ENCODE measurements at places on chromosomes 7 and 10. TPM values are rescaled to one million over a fixed set of nuclear protein-coding genes. Genes with fewer than 3 reads are reported as not detected.

- DNase-seq: no peak
Measured at GRCh38 chr7:81478664-81479063, 291.2 kb downstream of the HGF start.

The GRK5 gene
- 35.9 TPM for total RNA-seq

GRCh38 chr7:20019757-20020432 is 197.3 kb downstream of the MACC1 start:
- no peak for DNase-seq

DNA sequence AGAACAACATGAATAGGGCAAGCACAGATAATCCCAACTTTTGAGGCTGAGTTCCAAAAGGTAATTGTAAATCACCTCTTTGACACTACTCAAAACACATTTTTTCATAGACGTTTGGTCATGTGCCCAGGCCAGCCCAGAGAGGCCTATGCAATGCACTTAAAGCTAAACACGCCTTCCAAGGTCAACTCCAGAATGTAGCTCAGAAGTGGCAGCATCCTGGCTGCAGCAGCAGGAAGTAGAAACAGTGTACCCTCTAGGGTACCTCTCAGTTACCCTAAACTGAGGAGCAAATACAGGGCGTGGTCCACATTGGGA is 58.7 kb downstream of the OSBPL3 start:
- DNase-seq: peak; percentile 71

DNA sequence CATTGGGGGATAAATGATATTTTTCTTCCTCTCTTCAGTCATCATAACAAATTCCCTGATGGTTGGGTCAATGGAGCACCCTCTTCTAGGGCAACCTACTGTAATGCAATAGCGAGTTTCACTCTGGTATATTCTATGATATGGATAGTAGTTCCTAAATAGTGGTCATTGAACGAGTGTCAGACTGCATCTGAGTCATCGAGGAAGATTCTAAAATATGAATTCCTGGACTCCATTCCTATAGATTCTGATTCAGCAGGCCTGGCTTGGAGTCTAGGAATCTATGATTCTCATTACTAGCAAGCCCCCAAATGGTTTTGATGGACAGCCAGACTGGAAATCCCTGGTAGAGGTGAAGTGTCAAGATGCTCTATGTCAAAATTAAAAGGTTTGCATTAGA is 254.5 kb downstream of the BUB3 start:
- no peak for DNase-seq

- no peak for DNase-seq
Measured at GRCh38 chr10:104581884-104582601, 59.0 kb upstream of the SORCS3 start.

The OR6B1 gene
- not detected for total RNA-seq

GRCh38 chr10:23412223-23412622 is 26.7 kb upstream of the OTUD1 start:
- no peak for DNase-seq

The NANOS1 gene
- total RNA-seq: 0.76 TPM

The CHST15 gene
- total RNA-seq: 72.9 TPM

- DNase-seq: no peak
Measured at GRCh38 chr10:105594296-105594695, 953.2 kb downstream of the SORCS3 start.

DNA sequence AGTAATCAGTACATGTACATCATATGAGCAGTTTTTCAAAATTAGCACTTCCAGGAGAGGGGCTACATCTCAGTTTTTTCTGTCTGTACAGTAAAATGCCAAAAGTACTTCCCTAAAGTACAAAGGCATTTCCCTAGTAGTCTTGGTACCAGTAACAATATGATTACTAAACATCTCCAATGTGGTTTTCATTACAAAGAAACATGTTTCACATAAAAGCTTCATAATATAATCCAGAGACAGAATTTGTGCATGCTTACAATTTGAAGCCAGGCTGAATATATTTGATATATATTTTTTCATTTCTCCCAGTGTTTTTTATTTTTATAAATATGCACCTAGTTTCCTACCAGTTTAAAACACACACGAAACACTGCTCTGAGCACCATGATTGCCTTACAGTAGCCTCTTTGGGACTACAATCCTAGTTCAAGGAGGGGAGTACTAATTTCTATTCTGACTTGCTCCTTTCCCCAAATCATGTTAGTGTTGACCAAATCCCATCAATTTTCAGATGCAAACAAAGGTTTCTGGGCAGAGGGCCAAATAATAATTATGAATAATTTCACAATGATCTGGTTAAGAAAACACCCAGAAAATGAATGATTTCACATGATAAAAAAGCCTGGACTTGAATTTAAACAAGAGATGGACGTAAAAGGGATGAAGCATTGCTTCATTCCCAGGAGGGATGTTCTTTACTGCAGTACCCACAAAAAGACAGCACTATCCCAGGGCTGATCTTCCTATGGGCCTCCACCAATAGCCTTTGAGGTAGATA is 201.3 kb downstream of the SLC25A13 start:
- peak; percentile 9 for DNase-seq

DNA sequence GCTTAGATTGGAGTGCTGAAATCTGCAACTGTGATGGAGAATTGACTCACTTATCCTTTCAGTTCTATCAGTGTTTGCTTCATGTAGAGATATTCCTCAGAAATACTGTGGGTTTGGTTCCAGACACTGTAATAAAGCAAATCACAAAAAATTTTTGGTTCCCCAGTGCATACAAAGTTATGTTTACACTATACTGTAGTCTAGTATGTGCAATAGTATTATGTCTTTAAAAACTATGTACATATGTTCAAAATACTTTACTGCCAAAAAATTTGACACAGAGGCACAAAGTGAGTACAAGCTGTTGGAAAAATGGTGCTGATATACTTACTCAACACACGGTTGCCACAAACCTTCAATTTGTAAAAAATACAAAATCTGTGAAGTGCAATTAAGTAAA is 112.5 kb downstream of the EPC1 start:
- DNase-seq: no peak

GRCh38 chr7:39633563-39634477 is 10.4 kb downstream of the RALA start:
- DNase-seq: no peak

- DNase-seq: no peak
Measured at GRCh38 chr7:114645451-114645850, 230.8 kb downstream of the FOXP2 start.

GRCh38 chr7:44237696-44238095 is 36.9 kb downstream of the YKT6 start:
- DNase-seq: no peak

The SGCE gene
- total RNA-seq: 85.8 TPM

The GPER1 gene
- 2.3 TPM for total RNA-seq

DNA sequence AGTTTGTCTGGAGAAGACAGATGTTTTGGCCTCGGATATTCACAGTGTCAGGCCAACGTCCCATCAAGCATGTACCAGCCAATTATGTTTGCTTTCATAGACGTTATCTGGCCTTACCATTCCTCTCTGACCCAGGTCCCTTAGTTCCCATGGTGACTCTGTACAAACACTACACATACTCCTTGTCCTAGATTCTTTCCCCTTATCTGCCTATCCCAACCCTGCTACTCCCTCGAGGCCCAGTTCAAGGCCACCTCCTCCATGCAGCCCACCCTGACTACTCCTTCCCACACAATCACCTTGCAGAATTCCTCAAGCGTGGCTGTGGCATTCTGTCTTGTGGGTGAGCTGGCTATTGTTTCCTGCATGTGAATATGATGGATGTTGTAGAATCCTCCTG is 155.2 kb downstream of the PRKAG2 start:
- DNase-seq: no peak

- no peak for DNase-seq
Measured at GRCh38 chr10:113336549-113337130, 216.2 kb upstream of the HABP2 start.

GRCh38 chr7:130009848-130010688 is 41.1 kb downstream of the ZC3HC1 start:
- no peak for DNase-seq

- no peak for DNase-seq
Measured at GRCh38 chr7:92498557-92498956, 20.8 kb upstream of the ERVW-1 start.

DNA sequence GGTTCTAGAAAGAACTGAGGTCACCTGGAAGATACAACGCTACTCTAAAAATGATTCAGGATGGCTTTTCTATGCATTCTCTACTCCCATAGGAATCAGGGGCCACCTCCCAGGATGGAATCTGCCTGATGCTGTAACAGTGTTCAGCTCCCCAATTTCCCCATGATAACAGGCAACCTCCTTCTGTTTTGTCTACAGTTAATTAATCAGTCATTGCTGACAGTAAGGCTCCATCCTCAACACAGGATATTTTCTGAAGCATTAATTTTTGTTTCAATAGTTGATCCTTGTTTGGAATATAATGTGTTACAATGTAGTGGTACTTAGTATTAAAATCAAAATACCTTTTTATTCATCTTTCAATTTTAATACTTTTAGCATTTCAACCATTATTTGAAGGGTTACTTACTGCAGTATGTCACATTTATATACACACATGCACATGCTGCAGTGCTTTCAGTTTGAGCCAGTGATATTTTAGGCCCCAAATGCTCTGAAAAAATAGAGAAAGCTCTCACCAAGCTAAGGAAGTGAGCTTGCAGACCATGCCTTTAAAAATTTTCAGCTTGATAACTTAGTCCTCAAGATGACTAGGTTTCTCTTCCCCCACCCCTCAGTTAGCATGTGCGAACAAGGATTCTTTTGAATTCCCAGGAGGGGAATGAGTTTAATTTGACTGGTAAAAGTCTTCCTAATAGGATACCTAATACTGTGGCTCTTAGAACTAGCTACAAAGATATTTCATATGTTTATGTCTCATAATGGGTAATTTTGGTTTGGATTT is 592 bp upstream of the PIK3CG start:
- DNase-seq: no peak

- no peak for DNase-seq
Measured at GRCh38 chr10:385571-386300, 250.5 kb downstream of the ZMYND11 start.

DNA sequence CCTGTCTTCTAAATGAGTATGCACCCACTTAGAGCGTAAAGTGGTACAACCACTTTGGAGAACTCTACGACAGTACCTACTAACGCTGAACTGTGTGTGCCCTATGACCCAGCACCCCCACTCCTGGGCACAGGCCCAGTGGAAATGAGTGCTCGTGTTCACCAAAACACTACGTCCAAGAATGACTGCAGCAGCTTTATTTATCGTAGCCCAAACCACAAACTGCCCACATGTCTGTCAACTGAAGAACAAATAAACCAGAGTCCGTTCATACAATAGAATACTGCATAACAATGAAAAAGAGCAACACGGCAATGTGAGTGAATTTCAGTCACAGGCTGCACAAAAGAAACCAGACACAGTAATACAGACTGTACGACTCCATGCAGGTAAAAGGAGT is 35.4 kb downstream of the TLL2 start:
- DNase-seq: no peak

All from dermis microvascular lymphatic vessel endothelial cell (primary cell).